Colonic mucosa (tissue), 4 donors: ENCODE measurements at places on chromosomes 13 and 19. TPM values are rescaled to one million over a fixed set of nuclear protein-coding genes. Genes with fewer than 3 reads are reported as not detected.

- no peak for DNase-seq
Observed at GRCh38 chr19:38469151-38469550, 35.7 kb downstream of the RYR1 start.

DNA sequence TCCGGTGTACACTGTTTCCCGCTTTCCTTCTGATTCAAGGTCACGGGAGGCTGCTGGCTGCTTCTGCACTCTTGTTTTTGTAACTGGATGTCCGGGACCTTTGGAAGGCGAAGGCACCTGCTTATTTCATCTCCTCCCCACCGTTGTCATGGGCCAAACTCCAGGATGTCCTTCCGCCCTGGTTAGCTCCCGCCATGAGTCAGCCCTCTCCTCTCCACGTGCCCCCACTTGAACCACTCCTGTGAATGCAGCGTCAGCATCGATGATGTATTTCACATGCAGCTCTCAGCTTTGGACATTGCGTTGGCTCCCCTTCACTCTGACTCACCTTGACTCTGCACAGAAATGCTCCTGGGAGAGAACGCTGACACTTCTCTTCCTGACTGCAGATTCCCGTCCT is 5.5 kb upstream of the GALP start:
- no peak for DNase-seq

DNA sequence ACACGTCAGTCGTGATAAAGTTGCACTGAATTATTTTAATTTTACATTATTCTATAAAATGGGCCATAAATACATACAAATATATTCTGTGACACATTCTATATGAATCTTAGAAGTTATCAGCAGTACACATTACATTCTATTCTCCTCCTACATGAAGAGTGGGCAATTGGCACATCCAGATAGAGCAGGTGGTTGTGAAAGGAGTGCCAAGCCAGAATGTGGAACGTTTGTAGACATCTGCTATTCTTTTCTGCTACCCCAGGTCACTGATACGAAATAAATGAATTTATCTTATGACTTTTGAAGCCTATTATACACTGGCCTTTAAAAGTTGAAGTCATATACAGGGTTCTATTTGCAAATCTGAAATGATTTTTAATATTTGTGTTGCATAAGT is 373.2 kb downstream of the PCDH17 start:
- DNase-seq = no peak

The GAPDHS gene
- not detected for total RNA-seq

DNA sequence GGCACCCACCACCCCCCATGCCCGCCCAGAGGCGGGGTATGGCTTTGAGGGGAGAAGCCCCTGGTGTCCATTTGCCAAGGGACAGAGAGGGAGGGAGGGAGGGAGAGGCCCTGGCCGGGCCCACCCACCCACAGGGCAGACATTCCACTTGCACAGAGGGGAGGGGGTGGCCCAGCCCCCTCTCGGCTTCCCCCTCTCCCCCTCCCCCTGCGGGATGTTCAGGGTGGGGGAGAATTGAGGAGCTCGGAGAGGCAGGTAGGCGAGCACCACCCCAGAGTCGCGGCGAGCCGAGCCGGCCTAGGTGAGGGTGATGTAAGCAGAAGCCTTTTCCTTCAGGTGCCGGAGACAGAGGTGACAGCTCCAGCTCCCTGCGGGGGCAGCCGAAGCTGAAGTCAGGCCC is 12.3 kb downstream of the DPF1 start:
- DNase-seq = no peak

DNA sequence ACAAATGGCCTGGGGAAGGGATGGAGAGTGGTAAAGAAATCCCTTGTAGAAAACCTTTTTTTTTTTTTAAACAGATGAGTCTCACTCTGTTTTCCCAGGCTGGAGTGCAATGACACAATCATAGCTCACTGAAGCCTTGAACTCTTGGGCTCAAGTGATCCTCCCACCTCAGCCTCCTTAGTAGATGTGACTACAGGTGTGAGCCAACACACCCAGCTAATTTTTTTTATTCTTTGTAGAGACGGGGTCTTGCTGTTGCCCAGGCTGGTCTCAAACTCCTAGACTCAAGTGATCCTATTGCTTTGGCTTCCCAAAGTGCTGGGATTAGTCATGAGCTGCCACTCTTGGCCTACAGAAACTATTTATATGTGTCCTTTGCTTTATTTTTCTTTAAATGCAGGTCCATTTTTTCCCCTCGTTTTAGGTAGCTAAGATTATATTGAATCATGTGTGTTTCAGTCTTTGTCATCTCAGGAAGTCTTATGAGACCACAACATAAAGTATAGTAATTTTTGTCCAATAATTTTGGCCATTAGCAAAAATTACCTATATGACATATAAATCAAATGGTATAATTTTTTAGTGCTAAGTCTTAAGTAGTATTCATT is 10.5 kb downstream of the LPAR6 start:
- no peak for DNase-seq

DNA sequence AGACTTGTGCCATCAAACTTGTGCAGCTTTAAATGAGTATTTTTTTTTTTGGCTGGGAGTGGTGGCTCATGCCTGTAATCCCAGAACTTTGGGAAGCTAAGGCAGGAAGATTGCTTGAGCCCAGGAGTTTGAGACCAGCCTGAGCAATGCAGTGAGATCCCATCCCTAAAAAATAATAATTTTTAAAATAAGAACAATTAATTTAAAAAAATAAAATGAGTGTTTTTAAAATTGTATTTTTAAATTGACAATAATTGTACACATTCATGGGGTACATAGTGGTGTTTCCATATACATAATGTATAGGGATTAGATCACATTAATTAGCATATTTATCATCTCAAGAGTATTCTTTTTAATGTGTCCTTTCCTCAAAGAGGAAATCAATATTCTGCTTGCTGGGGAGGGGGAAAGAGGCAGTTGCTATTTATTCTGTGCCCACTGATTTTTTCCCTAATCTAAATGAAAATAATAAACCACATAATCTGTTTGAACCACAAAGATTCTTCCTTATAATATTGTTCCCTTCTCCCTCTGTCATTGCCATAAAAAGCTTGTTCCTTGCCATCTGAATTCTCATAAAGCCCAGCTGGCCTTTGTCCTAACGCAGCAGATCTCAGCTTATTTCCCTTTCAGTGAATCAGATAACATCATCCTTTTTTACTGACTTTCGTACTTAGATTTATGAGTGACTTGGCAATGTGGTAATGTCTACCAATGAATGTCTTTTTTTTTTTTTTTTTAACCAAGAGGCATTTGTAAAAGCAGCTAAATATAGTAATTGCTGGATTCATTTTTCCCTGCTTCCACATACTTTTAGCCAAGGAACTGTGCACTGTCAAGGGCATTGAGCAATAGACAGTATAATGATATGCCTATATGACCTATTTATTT is 81.8 kb upstream of the RUBCNL start:
- no peak for DNase-seq

The FFAR1 gene
- total RNA-seq = not detected

DNA sequence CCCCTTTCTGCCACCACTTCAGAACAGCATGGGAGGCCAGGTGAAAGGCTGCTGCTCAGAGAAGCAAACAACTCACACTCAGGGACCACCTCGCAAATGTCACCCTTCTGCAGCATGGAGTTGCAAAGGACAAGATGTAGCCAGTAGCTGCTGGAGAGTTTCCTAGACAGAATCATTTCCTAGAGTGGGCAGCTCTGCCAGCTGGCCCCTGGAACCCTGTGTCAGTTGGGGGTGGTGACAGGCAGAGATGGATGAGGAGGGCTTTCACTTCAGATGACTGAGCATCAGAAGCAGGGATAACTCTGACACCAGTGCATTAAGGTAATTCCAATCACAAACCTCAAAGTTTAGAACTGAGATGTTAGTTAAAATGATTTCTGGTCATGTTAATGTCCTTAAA is 34.4 kb upstream of the EPHX3 start:
- no peak for DNase-seq

DNA sequence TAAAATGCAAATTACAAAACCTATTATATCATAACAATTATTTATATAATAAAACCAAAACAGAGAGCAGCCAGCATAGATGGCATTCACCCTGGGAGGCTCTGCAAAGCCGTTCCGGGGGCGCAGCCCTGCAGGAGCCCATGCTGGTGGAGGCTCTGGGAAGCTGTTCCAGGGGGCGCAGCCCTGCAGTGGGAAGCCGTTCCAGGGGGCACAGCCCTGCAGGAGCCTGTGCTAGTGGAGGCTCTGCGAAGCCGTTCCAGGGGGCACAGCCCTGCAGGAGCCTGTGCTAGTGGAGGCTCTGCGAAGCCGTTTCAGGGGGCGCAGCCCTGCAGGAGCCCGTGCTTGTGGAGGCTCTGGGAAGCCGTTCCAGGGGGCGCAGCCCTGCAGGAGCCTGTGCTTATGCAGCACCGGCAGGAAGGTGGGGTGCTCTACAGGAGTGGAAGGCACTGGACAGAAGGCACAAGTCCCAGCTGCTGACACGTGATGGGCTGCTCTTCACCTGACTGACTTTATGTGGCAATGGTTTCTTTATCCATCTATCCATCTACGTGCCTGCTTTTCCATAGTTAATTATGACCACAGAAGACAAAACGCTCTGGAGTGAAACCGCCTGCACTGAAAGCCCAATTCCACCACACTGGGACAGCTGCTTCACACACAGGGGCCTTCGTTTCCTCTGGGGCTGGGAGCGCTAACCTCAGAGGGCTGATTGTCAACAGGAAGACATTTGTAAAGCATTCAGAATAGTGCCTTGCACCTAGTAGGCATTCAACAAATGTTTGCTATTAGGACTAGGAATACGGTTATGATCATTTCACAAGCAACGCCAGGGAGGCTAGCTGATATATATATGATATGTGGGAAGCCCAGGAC is 23.7 kb downstream of the PCID2 start:
- no peak for DNase-seq

GRCh38 chr19:15584095-15584494 is 30.9 kb upstream of the CYP4F8 start:
- DNase-seq = no peak

- no peak for DNase-seq
Observed at GRCh38 chr19:31497709-31498108, 148.5 kb upstream of the TSHZ3 start.

DNA sequence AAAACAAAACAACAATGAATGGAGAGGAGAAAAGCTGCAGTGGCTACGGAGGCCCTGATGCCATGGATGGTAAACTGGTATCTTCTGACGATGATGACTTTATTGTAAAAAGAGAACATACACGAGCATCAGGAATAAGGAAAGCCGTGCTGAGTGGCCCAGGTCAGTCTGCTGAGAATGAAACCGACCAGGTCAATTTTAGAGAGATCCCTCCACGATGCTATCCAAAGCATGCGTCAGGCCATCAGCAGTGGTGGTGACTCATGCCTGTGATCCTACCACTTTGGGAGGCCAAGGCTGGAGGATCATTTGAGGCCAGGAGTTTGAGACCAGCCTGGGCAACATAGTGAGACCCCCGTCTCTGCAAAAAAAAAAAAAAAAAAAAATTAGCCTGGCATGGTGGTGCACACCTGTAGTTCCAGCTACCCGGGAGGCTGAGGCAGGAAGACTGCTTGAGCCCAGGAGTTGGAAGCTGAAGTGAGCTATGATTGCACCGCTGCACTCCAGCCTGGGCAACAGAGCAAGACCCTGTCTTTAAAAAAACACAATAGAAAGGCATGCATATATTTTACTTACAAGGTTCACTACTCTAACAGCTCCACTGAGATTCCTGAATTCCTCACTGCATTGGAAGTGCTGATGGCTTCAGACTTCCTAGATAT is 62.3 kb downstream of the GADD45B start:
- DNase-seq = no peak

- DNase-seq = no peak
Observed at GRCh38 chr19:49896863-49897621, at the start of gene IL4I1. Gene IL4I1 (minus strand): TSS chr19:49896887. CDS start chr19:49896160, 727 bp downstream.

The ADM5 gene
- total RNA-seq = 2.0 TPM

DNA sequence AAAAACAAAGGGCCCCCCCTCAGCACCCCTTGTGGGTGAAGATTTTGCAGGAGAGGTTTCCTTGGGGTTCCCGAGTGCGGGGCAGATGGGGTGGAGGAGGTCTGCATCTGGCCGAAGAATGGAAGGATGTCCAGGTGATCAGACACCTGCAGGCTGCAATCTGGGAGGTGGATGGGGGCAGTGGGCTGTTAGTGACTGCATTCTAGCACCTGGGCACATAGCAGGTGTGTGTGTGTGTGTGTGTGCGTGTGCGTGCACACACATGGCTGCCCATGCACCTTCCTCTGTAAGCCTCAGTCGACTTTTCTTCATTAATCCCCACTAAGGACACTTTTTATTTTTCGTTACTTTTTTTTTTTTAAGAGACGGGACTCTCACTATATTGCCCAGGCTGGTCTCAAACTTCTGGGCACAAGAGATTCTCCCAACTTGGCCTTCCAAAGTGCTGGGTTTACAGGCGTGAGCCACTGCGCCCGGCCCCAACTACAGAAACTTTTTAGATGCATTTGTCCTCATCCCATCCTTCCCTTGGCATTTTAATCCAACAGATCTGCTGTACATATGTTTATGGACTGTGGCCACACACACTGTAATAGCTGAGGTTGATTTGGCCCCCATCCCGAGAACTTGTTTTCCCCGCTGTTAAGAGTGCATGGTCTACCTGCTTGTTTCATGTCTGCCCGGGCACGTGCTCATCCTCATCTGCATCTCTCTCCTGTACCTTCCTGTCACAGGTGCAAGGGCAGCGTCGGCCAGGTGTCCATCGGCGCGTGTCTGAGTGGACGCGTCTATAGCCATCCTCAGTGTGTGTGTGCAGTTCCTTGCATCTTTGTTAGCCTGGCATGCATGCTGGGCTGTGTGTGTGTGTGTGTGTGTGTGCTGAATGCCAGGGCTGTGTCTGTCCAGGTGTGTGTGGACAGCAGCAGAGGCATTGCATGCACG is 731 bp downstream of the MAG start:
- no peak for DNase-seq

GRCh38 chr19:11405846-11406643 is 13.1 kb downstream of the RGL3 start:
- no peak for DNase-seq

- DNase-seq = no peak
Observed at GRCh38 chr19:54674021-54674617, 11.3 kb downstream of the LILRB4 start.

- DNase-seq = peak; percentile 65
Observed at GRCh38 chr13:75635828-75636435, at the start of gene LMO7. Gene LMO7 (plus strand): TSS chr13:75636330. CDS start chr13:75636658, 328 bp downstream.

- DNase-seq = no peak
Observed at GRCh38 chr13:113399755-113400149, 35.8 kb upstream of the GRTP1 start.

- DNase-seq = no peak
Observed at GRCh38 chr13:44433863-44434765, 60.5 kb downstream of the SERP2 start.

DNA sequence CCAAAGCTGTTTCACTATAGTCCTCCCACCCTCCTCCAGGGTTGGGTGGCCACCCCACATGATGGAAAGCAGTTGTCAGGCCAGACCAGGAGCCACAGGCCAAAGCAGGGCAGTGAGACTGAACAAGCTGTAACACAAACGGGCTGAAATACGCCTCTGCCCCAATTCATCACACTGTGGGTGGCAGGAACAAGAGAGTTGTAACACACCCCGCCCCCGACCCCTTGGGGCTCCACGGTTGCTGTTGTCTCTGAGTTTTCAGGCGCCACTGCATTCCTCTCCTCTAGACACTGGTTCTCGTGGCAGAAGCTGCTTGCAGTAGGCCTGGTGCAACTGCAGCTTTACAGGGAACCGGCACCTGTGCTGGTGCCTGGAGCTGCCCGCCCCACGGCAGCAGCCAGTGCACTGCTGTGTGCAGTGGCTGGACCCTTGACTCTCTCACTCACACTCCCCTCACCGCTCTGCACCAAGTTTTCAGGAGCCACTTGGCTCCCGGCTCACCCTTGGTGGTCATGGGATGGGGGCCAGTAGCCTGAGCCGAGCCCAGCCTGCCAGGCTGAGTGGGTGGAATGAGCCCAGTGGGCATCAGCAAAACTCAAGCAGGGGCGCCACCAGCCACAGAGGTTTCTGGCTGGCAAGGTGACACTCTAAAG is 1314.5 kb upstream of the MIR17HG start:
- no peak for DNase-seq

The ERICH6B gene
- not detected for total RNA-seq

GRCh38 chr13:90926459-90926858 is 421.0 kb upstream of the MIR17HG start:
- DNase-seq = no peak
